ENCODE measurements at places on chromosomes 3 and 15.
A peak's percentile ranks its signal among the peaks of the same experiment; 100 is the strongest.

- no peak for DNase-seq
Measured at GRCh38 chr3:175670557-175670956, 811.4 kb downstream of the NAALADL2 start.

- DNase-seq = no peak
Measured at GRCh38 chr3:43870844-43871626, 180.3 kb downstream of the ABHD5 start.

- DNase-seq = no peak
Measured at GRCh38 chr3:100047455-100048141, 66.7 kb downstream of the FILIP1L start.

- DNase-seq = no peak
Measured at GRCh38 chr15:100680726-100681125, 78.3 kb downstream of the ASB7 start.

GRCh38 chr15:71716990-71717389 lies 93.4 kb upstream of the NR2E3 start:
- DNase-seq = no peak

DNA sequence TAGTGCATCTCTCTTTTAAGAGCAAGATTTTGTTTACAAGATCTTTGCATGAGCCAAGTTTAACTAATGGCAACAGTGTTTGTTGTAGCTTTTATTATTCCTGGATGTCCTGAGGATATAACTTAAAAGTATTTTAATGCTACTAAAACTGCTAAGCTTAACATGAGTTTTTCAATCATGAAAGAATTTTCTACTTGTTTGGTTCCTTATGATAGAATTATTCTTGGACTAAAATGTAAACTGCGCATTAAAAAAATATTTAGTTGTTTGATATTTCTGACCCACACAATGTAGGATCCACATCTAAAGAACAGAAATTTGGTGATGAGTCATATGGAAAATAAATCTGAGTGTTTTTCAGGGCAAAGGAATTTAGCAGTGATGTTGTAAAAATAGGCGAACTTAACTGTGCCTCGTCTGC lies 70.8 kb downstream of the RAP2B start:
- DNase-seq = no peak

DNA sequence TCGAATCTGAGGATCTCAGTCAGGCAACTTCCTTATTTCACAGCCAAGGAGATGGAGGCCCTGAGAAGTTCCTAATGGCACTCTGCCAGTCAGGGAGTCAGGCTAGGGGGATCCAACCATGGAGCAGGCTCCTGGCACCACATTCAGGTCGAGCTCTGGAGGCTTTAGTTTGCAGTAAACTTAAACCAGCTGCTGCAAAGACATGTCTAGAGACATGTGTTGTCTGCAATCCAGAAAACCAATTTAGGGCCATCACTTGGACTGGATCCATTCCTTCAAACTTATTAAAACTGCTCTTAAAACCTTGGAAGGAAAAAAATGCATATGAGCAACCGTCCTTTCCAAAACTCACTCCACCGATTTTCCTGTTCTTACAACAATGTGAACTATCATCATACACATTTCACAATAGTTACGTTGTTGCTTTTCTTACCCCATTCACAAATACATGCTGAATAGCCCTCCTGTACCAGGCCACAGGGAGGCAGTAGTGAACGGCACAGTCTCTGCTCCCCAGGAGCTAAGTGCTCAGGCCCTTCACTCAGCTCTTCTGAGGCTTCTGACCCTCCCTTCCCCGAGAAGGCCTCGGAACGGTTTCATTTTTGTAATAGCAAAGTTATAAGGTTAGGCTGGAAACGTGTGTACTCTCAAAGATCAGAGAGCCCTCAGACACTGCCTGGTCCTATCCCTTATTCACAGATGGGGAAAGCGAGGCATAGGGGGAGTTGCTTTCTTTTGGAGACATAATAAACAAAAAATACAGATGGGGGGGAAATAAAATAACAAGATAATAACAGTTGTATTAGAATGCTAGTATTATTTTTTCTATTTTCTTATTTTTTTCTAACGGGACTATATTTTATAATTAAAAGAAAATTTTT lies 20.1 kb downstream of the RFT1 start:
- peak; percentile 66 for DNase-seq
